ENCODE measurements at places on chromosomes 12 and 14. TPM values are rescaled to one million over a fixed set of nuclear protein-coding genes. Genes with fewer than 3 reads are reported as not detected.

DNA sequence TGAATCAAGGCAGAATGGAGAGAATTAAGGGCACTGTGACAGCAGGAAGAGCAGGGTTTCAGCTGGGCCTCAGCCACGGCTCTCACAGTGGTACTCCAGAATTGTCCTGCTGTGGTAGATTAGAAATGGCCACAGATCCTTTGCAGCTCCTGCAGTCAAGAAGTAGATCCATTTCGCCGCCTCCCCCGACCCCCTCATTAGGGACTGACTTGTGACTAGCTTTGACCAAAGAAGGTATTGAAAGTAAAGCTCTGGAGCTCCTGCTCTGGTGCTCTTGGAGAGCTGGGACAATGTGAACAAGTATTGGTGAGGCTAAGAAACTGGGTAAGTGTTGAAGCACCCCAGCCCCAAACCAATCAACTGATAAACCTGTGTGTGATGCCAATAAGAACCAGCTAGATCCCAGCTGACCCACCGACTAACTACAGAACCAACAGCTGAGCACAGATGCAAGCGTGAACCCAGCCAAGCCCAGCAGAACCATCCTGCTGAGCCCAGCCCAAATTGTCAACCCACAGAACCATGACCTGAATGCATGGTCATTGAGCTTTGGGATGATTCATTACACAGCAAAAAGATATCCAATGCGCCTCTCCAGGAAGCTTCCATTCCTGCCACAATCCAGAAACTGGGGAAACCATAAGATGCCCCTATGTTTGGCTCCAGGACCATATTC, 50.7 kb downstream of the JAG2 start:
- H3K4me1 ChIP-seq: no peaks in the 10 kb centered on the region
- no peaks in the 10 kb centered on the region for H3K36me3 ChIP-seq
- no peaks in the 10 kb centered on the region for H3K27me3 ChIP-seq
- H3K4me3 ChIP-seq: no peak overlapping the region

DNA sequence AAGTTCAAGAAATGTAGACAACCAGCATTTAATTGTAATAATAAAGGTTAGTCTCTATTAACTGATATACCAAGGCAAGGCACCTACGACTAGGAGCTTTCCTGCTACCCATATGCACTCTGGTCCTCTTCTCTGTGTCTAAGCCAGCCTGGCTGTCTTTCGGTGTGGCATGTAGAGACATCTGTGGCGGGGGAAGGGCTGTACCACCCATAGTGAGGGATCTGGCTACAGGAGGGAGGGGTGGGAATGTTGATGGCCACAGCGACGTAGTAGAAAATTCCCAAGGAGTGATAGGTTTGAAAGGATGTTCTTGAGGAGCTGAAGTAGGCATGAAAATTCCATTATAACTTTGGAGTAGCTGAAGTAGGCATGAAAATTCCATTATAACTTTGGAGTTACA, 344.2 kb downstream of the ATP23 start:
- H3K4me1 ChIP-seq: no peaks in the 10 kb centered on the region
- DNase-seq: no peak
- no peaks in the 10 kb centered on the region for H3K36me3 ChIP-seq

Gene WNT5B
- not detected for total RNA-seq

Gene SMCO2
- not detected for total RNA-seq

DNA sequence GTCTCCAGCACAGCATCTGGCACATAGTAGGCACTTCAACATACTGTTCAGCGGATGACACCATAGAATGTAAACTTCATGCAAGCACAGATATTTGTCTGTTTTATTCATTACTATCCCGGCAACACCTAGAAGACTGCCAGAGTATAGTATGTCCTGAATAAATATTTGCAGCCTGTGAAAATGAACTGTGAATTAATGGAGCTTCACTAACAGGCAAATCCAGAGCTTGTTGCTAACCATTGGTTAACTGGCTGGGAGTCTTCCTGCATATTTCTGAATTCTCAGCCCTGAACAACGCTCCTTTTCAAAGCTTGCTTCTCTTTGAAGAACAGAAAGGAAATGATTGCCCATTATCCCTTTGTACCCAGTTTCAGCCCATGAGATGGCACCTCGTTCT, 243.3 kb upstream of the CRY1 start:
- H3K4me1 ChIP-seq: peaks cover 2% of the 10 kb centered on the region
- DNase-seq: no peak
- H3K4me3 ChIP-seq: no peak overlapping the region
- H3K36me3 ChIP-seq: no peaks in the 10 kb centered on the region
- no peaks in the 10 kb centered on the region for H3K27me3 ChIP-seq
- no peak overlapping the region for H3K27ac ChIP-seq

Gene GZMB
- 18.3 TPM for total RNA-seq

GRCh38 chr12:20028033-20028432, 340.3 kb upstream of the PDE3A start:
- H3K27me3 ChIP-seq: no peaks in the 10 kb centered on the region
- no peak overlapping the region for H3K4me3 ChIP-seq
- no peaks in the 10 kb centered on the region for H3K36me3 ChIP-seq
- no peak for DNase-seq
- no peaks in the 10 kb centered on the region for H3K4me1 ChIP-seq
- H3K27ac ChIP-seq: no peak overlapping the region

GRCh38 chr12:120933786-120934185, 29.6 kb upstream of the SPPL3 start:
- H3K27ac ChIP-seq: no peak overlapping the region
- H3K27me3 ChIP-seq: peaks cover 15% of the 10 kb centered on the region
- no peaks in the 10 kb centered on the region for H3K36me3 ChIP-seq
- DNase-seq: no peak

GRCh38 chr14:75341620-75342019, 63.0 kb downstream of the FOS start:
- DNase-seq: no peak
- no peak overlapping the region for H3K27ac ChIP-seq
- no peaks in the 10 kb centered on the region for H3K4me1 ChIP-seq
- no peaks in the 10 kb centered on the region for H3K36me3 ChIP-seq

GRCh38 chr12:132866251-132866828, 21.1 kb downstream of the CHFR start:
- H3K27ac ChIP-seq: no peak overlapping the region
- H3K36me3 ChIP-seq: peaks cover 9% of the 10 kb centered on the region
- no peak overlapping the region for H3K4me3 ChIP-seq
- H3K4me1 ChIP-seq: peaks cover 19% of the 10 kb centered on the region
- DNase-seq: no peak

Gene LRRC10
- total RNA-seq: not detected
